ENCODE measurements at places on chromosomes 7 and 10.

DNA sequence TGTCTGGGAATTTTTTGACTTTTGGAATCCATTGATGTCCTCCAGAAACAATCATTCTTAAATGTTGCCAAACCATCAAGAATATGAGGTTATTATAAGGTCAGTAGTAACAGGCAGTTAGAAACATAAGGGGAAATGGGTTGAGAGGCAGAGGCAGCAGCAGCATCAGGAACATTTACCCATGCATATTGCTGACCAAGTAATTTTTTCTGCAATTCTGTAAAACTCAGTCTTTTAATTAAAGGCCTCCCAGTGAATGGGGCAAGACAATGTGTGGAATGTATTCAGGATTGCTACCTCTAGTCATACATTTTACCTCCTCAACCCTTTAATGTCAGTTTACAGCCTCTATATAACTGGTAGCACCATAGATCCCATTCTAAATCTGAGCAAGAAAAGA is 66.5 kb upstream of the SKAP2 start:
- DNase-seq: no peak

GRCh38 chr7:78852951-78853350 is 600.5 kb downstream of the MAGI2 start:
- no peak for DNase-seq

DNA sequence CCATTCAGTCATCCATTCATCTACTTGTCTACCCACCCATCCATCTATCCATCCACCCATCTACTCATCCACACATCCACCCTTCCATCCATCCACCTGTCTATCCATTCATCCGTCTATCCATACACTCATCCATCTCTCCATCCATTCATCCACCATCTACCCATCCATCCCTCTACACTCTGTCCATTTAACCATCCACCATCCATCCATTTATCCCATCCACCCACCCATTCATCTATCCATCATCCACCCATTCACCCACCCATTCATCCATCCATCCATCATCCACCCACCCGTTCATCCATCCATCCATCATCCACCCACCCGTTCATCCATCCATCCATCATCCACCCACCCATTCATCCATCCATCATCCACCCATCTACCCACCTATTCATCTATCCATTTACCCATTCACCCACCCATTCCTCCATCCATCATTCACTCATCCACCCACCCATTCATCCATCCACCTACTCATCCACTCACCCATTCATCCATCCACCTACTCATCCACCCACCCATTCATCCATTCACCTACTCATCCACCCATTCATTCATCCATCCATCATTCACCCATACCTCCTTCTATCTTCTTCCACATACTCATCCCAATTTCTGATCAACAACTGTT is 39.3 kb upstream of the ELFN1 start:
- no peak for DNase-seq

DNA sequence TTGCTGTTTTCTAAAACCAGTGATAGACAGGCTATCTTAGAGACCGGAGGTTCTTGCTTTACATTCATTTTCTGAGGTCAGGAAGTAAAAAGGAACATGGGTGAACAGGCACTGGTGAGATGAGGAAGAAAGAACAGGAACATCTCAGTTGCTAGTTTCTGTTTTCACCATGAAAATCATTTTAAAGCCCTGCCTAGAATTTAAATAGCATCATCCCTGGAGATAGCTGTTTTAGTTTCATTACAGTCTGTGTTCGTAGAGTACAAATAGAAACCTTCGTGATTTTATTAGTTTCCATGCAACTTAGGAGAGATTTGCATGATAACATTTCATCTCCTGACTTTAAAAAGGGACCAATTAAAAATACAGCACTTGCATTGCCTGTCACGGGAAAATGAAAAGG is 14.7 kb downstream of the KCNMA1 start:
- DNase-seq: no peak

DNA sequence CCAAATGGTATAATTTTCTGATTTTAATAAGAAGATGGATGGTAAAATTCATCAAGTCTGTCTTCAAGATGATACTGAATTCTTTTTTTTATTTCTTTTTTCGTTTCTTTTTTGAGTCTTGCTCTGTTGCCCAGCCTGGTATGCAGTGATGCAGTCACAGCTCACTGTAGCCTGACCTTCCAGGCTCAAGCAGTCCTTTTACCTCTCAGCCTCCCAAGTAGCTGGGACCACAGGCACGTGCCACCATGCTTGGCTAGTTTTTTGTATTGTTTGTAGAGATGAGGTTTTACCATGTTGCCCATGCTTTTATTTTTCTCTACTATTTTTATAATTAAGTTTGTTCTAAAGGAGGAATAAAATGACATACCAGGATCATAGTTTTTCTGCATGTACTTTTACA is 52.1 kb upstream of the HELLS start:
- no peak for DNase-seq

GRCh38 chr7:132575419-132575981 is 770 bp downstream of the PLXNA4 start:
- DNase-seq: no peak

- no peak for DNase-seq
Measured at GRCh38 chr7:3154881-3155494, 111.3 kb upstream of the CARD11 start.

DNA sequence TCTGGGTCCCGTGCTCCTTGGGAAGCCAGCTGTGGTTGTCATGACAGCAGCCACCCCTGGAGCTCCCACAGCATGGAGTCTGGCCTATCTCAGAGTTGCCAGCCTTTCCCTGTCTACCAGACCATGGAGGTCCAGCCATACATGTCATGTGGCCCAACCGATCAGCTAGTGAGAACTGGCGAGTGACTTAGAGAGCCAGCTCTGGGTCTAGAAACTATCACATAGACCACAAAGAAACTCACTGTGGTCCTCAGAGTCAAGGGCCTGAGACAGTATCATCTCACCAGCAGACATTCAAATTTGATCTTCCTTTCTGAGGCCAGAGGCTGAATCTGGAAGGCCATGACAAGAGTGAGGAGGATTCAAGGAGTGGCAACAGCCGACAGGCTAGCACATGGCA is 223.3 kb upstream of the GPR26 start:
- DNase-seq: no peak

DNA sequence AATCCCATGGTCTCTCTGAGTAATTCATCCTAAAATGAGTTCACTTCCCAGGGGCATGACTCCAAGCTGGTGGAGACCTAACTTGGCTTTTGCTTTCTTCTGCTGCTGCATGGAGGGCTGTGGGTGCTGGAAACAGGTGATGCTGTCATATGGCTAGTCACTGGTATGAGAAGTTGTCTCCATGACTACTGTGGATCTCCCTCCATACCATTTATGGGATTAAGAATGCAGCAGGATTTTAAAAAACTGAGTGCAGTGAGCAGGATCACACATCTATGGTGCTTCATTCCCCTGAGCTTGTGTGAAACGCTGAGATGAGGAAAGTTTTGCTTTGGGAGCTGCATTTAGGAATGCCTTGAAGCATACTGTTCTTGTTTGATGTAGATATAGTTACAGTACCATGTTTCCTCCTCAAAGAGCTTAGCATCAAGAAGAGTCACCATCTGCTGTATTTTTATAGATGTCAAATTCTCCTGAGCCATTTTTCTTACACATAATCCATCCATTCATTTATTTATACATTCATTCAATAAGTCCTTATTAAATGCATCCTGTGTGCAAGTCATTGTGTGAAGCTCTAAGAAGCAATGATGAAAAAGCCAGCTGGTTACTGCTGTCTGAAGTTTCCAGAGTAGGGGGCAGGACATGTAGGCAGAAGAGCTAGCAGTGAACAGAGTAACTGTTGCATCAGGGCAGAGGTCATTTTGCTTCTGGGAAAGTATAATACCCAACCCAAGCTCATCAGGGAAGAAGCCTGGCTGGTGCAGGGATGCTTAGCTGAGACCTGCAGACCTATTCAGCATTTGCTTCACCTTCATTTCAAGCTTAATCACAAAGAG is 534.8 kb downstream of the AUTS2 start:
- DNase-seq: no peak

DNA sequence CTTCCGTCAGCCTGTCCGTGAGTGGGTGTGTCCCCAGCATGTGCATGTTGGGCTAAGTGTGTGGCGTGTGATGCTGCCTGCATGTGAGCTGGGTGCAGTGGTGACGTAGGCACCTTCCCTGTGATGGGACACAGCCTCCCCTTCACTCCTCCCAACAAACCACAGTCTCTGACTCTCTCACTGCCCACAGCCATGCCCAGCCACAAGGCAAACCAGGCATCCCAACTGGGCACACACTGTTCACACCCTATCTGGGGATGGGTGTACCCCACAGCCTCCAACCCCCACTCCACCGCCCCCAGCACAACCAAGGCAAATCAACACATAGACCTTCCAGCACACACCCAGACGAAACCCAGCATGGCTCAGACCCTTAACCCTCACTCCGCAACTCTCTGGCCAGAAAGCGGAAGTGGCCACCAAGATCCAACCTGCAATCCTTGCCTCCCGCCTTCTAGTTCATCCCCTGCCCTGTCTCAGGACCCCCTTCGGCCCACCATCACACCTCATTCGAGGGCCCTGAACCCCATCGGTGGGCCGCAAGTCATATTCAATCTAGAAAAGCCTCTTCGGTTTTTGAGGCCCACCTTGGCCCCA is 10.4 kb downstream of the PSD start:
- no peak for DNase-seq

- DNase-seq: no peak
Measured at GRCh38 chr7:151663382-151664100, 143.8 kb upstream of the RHEB start.

DNA sequence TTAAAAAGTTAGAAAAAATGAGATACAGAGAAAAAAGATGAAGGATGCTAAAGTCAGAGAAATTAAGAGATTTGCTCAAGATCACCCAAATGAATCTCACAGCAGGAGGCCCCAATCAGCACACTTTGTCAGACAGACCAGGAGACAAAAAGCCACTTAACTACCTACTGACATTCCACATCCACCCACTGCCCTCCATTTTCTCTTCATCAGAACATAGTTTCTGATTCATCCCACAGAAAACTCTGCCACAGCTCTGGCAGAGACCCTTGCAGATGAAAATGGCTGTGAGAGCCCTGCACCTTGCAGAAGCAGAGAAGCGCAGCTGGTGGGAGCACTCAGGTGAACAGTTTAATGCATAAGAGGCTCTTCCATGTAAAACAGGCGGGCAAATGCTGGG is 26.6 kb downstream of the DGKI start:
- no peak for DNase-seq

GRCh38 chr7:157001920-157002818 is 8.3 kb downstream of the MNX1 start:
- no peak for DNase-seq

DNA sequence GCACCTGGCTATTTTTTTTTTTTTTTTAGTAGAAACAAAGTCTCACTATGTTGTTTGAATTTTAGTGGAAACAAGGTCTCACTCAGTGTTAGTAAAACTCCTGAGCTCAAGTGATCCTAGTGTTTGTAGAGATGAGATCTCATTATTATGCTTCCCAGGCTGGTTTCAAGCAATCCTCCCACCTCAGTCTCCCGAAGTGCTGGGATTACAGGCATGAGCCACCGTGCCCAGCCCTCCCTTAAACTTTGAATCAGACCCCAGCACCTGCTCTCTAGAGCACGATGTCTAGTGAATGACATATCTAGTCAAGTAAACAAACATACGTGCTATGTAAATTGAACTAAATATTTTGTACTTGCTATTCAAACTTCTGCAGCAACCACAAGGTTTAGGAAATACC is 105.6 kb upstream of the MYO3A start:
- no peak for DNase-seq

DNA sequence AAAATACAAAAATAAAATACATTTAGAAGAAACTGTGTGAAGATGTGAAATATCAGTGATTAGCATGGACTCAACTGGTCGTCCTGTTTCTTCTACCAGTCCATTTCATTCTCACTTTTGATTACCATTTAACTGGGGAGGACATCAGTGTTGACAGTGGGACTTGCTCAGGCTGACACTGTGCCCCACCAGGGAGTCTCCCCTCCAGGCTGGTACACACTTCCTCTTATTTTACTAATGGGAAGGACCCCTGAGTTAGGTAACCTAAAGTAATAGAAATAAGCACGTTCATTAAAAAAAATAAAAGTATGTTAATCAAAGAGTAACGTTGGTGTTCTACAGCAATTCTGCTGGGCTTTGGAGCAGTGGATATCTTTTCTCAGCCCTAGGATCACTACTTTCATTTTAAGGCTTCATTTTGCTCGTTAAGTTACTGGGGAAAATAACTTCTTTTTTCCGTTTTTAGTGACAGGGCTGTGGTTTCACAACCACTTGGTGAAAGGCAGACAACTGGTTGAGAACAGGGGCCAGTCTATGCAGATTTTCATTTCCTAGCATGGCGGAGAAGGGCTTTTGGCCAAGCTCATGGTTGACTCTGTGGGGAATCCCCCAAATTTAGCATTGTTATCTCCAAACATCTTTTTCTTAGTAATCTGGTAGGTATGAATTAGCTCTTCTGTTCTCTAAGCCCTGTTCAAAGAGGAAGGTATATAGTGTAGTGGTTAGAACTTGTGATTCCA is 2.1 kb downstream of the SNX10 start:
- DNase-seq: no peak

DNA sequence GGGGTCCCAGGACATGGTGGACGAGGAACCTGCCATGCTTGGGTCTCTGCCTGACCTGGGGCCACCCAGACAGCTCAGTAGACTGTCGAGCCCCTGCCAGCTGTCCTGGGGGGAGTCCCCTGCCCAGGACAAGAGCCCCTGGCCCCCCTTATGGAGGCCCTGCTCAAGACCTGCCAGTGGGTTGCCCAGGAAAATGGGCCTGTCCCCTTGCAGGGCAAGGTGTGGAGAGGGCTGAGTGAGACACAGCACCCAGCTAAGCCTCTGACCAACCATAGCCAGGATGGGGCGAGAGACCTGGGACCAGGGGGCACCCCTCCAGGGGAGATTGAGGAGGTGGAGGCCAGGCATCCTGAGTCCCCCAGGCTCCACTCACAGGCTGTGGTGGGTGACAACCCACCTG is 1.8 kb downstream of the FUOM start:
- DNase-seq: no peak

GRCh38 chr10:4396401-4397283 is 429.4 kb upstream of the AKR1E2 start:
- no peak for DNase-seq

- no peak for DNase-seq
Measured at GRCh38 chr7:41630741-41631140, 72.1 kb downstream of the INHBA start.

- DNase-seq: no peak
Measured at GRCh38 chr7:70353330-70353945, 755.2 kb downstream of the AUTS2 start.

GRCh38 chr7:604001-604883 is 84.6 kb upstream of the PDGFA start:
- DNase-seq: no peak

DNA sequence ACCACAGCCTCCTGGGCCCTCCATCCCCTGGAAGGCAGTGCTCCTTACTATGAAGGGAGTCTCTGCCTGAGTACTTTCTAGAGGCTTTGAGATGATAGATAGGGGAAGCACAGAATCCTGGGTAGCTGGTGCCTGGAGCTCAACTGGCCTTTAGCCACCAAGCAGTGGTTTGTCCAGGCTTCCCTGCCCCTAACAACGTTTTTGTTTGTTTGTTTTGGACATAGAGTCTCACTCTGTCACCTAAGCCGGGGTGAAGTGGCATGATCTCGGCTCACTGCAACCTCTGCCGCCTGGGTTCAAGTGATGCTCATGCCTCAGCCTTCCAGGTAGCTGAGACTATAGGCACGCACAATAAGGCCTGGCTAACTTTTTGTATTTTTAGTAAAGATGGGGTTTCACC is 289.4 kb downstream of the PLXNA4 start:
- DNase-seq: no peak

GRCh38 chr10:79248341-79249185 is 98.7 kb upstream of the PPIF start:
- DNase-seq: no peak
